ENCODE measurements at places on chromosomes 5 and 9.
A peak's percentile ranks its signal among the peaks of the same experiment; 100 is the strongest.

GRCh38 chr5:55498457-55498856 lies 36.3 kb downstream of the PLPP1 start:
- DNase-seq: no peak

- DNase-seq: no peak
Observed at GRCh38 chr5:14574096-14574495, 7.5 kb upstream of the OTULINL start.

DNA sequence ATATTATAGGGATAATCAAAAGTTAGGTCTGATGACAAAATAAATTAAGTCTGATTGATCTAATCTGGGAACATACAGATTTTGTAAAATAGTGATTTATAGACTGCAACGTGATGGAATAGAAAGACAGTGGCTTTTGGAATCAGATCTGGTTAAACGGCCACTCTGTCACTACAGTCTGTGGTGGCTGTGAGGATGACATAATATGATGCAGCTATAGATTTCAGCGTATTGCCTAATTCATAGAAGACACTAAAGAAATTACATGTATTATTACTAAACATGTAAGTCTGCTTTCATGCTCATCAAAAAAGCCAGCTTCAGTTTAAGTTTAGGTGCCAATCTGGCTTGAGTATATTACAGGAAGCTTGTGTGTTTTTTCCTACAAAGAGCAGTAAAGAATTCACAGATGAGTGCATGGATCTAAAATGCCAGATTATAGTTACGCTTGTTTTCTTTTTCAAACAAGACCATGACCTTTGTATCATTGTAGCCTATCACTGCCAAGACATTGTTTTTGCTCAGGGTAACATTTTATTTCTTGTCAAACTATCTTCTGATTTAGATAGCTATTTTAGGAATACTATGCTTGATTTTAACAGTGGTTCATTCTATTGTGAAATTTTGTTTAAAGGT lies 25.7 kb downstream of the CPEB4 start:
- no peak for DNase-seq

DNA sequence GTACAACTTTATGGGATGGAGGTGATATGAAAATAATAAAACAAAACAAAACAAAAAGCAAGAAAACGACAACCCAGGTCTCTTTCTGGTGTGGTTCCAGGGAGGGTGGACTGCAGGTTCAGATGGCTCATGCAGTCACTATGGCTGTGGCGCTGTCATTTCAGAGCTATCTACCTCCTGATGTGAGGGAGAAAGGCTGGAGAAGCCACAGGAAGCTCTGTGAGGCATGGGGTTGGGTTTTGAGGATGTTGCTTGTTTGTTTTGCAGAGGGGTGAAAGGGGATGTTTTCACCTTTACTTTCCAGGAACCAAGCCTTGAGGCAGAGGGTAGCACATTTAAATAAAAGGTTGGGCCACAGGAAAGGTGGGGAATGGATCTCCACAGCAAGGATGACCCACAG lies 18.7 kb downstream of the NIPAL4 start:
- DNase-seq: no peak

DNA sequence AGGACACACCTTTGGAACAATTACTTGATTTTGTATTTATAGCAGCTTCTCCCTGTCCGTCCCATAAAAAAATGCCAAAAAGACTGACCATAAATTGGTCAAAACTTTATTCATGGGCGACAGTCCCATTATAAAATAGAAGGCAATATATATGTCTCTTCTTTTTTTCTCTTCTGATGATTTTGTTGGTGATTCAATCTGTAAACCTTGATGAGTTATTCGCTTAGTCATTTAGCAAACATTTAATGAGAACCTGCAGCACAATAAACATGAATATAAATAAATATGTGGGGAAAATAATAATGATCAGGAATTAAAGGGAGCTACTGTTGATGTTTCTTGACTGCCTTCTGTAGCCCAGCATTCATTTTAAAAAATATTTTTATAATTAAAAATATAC lies 356.4 kb upstream of the ACTBL2 start:
- DNase-seq: no peak

GRCh38 chr9:87944096-87944495 lies 26.3 kb downstream of the SPATA31C1 start:
- DNase-seq: no peak

DNA sequence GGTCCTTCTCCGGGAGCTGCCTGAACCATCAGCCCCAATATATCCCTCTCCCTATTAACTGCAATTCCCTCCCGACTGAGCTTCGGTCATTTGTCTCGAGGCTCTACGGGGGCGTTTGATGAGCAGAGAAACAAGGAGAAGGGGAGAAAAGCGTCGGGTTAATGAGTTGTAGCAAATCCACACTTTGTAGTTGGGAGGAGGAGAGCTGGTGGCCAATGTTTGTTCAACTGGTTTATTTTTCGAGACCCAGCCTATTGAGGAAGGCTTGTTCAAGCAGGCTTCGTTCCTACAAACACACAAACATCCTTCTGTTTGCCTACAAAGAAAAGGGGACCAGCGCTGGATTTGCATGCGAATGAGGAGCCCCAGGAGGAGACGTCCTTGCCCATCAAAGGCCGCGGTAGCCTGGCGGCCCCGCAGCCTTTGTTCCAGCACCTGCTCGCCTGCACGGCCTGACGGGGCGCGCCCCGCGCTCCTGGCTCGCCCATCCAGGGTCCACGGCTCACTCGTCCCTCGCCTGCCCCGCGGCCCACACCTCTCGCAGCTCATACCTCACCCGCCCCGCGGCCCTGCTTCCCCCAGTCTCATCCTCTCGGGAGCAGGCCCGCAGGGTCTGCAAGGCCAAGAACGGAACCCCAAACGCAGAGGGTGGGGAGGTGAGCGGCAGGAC lies 4.6 kb downstream of the FOXD1 start:
- DNase-seq: no peak

- no peak for DNase-seq
Observed at GRCh38 chr5:56522960-56523359, 289.8 kb upstream of the ANKRD55 start.

DNA sequence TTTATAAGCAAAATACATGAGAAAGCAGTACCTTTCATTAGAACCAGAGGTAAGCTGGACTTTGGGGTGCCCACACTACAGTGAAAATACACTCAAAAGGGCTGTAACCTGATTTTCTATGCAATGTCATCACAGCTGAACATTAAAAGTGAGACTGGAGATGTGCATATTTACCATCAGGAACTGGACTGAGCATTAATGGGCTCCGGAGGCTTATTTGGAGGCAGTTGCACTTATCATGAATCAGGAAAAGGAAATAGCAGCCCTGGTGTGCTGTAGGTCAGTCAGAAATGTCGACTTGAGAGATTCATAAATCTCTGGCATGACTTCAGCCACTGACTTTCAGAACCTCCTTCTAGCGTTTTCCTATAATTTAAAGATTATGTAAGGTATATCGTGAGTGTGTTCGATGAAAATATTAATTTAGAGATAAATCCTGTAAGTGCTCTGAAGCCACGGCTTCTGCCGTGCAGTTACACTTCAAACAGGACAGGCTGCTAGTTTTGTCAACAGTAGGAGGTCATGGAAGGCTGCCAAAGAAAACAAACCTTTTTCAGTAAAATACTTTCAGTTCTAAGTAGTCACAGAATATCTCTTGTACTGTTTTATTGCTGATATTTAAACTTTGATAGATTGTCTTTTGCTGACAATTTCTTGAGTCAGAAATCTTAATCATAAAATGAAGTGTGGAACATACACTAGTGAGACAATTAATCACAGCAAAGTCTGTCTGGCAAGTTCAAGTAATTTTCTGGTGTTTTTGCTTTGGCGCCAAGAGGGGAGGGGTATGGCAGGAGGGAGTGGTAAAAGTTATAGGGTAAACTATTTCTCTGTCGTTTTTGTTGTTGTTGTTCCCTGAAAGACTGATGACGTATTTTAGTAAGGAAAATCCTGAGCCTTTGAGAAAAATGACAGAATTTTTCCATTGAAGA lies 939.7 kb downstream of the NR2F1-AS1 start:
- peak; percentile 25 for DNase-seq

- no peak for DNase-seq
Observed at GRCh38 chr9:88528080-88528790, 6.7 kb upstream of the NXNL2 start.

DNA sequence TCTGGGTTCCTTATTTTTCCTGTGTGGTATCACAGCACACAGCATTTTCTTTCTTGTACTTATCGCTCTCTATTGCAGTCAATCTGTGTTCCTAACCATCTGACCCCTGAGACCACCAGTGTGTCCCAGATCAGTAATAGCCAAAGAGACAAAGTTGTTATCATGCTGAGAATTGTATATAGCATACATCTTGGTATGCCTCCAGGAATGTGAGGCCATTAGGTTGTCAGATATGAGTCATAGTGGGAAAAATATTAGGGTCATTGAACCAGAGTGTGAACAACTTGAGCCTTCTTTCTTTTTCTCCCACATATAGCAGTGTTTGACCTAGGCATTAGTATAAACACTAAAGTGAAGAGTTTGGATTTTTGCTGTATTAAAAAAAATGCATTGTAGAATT lies 106.3 kb downstream of the NDUFAF2 start:
- DNase-seq: no peak

DNA sequence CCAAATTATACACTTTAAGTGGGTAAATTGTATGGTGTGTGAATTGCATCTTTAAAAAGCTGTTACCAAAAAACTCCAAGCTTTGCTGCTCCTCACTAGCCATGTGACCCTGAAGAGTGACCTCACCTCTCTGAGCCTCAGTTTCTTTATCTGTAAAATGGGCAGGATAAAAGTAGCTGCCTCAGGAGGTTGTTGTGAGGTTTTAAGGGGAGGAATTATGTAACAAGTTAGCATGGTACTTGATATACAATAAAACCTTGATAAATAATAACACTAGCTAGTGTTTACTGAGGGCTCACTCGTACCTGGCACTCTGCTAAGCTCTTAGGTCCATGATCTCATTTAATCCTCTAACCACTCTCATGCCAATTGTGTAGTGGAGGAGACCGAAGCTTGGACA lies 19.0 kb upstream of the PHF19 start:
- no peak for DNase-seq

- DNase-seq: no peak
Observed at GRCh38 chr9:16312116-16312515, 558.4 kb downstream of the BNC2 start.

DNA sequence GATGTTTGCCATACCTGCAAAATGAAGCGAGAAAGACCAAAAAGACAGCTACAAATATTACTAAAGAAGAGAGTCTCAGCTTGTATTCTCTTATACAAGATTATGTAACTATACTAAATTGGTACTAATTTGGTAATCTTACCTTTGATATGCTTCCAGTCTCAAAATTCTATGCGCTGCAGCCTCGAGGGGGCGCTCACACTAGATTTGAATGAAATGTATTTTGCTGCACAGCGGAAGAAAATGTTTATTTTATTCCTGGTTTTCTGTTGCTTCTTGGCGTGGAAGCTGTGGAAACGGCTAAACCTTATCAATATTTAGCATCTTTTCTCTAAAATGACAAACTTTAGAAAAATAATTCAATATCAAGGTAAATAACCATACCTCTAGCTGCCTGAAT lies 267.0 kb upstream of the NUDT12 start:
- DNase-seq: no peak

DNA sequence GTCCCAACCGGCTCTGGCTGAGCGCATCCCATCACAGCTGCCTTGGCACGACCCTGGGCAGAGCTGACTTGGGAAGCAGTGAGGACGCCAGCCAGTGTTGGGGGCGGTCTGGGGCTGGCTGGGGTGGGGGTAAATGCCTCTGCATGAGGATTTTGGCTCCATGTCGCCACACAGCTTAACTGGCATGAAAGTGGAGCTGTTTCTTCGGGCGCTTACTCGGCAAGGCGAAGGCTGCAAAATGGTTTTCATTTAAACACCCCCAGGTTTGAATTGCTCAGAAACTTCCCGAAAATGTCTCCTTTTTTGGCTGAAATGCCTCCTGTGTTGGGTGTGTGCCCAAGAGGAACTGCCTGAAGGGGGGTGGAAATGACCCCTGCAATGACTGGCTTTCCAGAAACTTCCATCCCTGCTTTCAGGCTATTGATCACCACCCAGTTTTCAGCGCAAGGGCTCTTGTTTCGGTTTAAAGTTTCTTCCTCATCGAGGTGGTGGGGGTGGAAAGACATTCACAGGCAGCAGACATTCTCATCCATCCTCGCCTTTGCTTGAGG lies 38.3 kb downstream of the PTGES start:
- no peak for DNase-seq

DNA sequence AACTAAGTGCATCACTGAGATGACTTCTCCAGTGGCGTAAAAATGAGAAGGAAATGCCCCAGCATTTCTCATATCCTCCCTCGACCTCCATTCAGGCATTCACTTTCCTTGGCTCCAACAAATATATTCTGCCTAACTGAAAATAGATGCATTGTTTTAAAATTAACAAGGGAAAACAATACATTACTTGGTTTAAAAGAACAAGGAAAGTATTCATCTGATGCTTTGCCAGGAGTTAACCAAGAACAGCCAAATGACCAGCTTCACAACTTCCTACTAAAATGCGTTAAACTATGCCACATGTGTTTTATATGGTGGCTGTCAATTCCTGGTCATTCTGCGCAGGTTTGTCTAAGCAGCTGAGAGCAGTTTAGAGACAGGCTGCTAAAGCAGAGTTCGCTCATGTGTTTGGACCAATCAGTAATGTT lies 121.4 kb downstream of the GNAQ start:
- no peak for DNase-seq

DNA sequence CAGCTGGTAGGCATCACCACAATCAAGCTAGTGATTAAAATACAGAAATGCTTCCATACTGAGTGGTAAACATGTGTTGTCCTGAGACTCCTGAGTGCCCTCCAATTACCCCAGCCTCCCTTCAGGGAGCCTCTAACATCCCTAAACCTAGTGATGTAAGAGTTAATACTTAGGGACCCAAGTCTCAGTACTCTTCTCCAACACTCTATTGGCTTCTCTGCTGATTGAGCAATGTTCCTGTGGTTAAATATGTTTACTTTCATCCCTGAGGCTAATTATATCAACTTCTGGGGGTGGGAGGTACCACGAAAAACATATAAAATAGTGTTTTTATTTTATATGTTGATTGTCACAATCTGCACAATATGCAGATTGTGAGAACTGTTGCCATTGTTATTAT lies 5.0 kb downstream of the GRXCR2 start:
- no peak for DNase-seq

DNA sequence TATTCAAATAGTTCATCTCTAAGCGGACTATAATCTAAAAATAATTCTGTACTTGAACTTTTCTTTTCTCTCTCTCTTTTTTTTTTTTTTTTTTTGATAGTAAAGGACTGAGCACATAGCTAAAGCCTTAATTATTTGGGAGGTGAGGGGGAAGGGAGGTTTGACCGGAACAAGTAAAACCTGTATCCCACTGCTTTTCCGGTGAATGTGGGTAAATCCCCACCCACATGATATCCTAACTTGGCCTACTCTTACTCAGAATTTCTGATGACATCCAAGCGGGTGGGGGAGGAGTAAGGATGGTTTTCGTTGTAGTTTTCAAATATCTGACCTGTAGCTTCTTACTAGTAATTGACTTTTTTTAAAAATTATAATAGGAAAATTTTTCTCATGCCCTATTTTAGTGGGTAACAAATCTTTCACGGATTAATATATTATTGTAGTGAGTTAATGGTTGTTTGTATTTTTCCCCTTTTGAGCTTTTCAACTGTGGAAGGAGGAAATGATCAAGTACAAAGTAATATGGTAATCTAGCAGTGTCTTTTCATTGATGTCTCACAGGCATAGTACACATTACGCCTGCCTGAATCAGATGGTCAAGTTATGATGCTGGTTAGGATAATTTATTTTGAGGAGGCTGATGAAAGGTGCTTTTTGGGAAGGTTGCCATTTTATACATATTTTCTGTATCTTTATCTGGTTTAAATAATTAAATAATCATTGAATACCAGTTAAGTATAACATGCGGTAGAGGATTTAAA lies 2.2 kb upstream of the ELL2 start:
- no peak for DNase-seq

Data from mucosa of descending colon (tissue), 3 donors.